ENCODE measurements at places on chromosomes 7 and 10.

DNA sequence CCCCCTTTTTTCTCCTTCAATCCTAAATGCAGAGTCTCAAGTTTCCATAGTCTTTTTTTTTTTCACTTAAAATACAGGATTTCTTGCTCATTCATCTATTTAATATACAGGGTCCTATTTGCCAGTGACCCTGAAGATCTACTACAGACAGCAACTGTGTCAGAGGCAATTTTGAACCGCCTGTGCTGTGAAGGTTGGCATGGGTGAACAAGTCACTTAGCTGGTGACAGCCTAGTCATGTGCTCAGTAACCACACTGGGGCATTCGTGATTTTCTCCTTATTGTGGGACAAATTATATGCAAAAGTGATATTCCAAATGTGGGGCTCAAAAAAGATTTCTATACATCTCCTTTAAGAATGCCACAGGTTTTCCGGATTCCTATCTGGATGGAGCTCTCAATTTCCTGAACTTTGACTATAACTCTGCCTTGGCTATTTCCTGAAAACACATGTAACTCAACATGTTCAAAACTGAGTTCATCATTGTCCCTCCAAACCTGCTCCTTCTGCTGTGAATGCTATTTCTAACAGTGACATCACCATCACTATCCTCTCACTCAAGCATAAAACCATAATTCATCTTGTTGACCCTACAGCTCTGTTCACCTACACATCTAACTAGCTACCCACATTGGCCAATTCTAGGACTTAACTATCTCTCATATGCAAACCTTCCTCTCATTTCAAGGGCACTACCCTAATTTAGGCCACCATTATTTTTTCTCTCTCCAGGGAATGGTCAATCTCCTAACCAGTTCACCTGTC, 36.7 kb downstream of the CDK6 start:
- DNase-seq = no peak

- DNase-seq = no peak
These were observed 38.7 kb upstream of the DLG5 start for GRCh38 chr10:77965294-77965693.

GRCh38 chr7:103574576-103574975, 128.6 kb upstream of the SLC26A5 start:
- no peak for DNase-seq

DNA sequence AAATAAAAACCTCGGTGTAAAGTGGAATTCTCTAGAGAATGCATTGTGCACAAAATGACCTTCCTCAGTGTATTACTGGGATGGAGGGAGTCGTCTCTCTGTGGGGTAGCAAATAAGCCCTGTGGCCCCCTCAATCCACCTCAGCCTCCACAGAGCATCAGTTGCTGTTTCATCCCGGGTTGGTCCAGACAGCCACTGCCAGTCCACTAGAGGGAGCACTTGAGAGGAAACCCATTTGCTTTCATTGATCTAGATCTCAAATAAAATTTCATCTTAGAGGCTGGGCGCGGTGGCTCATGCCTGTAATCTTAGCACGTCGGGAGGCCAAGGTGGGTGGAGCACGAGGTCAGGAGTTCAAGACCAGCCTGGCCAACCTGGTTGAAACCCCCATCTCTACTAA, 1128.7 kb downstream of the CNTNAP2 start:
- DNase-seq = no peak

DNA sequence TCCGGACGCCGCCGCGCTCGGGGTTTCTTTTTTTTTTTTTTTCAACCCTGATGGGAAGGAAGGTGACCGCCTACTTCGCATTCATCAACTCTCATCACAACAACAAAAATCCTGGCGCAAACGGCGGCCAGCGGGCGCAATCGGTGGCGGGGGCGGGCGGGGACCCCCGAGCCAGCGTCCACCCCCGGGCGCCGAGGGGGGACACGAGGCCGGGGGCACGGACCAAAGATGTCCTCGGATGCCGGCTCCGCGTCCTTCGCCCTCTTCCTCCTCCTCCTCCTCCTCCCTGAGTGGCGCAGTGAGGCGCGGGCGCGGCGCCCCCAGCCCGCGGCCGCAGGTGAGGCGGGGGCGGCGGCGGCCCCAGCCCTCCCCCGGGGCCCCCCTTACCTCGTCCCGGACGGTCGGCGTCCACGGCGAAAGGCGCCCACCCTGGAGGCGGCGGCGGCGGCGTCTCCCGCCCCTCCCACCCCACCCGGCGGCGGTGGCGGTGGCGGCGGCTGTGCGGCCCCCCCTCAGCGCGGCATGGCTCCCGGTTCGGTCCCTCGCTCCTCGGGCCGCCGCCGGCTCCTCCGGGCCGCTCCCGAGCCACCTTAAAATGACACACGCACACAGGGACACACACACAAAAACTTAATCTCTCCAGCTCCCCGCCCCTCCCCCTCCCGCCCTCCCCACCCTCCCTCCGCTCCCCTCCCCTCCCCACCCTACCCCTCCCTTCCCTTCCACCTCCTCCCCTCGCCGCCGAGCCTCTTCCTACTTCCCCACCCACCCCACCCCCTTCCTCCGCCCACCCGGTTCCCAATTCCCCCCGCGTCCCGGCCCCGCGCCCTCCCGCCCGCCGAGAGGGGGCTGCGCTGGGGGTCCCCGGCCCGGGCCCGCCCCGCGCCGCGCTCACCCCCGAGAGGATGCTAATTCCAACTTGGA, at the start of gene CTBP2:
Gene CTBP2, minus strand, starts transcription at position 632 of the 924 bp plus-strand sequence.
- no peak for DNase-seq

DNA sequence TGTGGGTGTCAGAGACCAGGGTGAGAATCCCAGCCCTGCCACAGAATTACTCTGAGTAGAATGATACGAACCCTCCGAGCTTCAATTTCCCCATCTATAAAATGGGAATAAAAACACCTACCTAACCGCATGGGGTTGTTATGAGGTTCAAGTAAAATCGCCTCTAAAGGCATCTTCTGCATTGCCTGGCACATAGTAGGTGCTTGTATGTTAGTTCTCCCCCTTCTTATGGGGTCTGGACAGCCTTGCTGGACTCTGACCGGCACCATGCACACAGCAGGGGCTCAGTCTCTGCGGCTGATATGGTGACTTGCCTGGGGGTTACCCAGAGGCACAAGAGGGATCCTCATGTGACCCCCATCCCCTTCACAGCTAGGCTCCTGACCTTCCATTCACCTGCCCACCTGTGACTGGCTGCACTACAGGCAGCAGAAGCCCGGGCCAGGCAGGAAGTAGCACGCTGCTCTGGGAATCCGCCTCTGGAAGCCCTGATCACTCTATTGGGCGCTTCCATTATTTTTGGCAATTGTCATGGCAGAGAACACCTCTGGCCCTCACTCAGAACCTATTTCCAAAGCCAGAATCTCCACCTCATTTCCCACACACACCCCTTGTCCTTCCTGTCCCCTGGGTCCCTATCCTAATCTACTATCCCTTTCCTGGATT, 6.0 kb downstream of the SH3PXD2A start:
- DNase-seq = no peak

GRCh38 chr10:101447477-101447876, 93.5 kb downstream of the BTRC start:
- no peak for DNase-seq

DNA sequence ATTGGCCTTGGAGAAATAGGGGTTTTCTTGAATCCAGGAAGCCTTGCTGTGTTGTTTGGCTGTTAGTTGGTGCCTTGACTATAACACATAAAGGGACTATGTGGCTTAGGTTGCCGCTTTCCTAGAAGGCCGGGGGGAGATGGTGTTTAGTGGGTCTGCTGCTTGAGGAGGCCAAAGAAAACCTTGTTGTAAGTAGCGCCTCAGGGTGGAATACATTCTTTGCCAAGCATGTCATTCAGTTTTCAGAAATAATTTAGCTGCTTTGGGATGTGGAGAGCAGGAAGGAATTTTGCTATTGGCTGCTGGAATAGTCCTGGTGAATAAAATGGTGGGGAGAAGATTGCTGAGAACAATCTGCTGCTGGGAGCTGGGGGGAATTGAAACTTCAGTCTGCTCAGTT, 132.9 kb upstream of the WNT16 start:
- no peak for DNase-seq

DNA sequence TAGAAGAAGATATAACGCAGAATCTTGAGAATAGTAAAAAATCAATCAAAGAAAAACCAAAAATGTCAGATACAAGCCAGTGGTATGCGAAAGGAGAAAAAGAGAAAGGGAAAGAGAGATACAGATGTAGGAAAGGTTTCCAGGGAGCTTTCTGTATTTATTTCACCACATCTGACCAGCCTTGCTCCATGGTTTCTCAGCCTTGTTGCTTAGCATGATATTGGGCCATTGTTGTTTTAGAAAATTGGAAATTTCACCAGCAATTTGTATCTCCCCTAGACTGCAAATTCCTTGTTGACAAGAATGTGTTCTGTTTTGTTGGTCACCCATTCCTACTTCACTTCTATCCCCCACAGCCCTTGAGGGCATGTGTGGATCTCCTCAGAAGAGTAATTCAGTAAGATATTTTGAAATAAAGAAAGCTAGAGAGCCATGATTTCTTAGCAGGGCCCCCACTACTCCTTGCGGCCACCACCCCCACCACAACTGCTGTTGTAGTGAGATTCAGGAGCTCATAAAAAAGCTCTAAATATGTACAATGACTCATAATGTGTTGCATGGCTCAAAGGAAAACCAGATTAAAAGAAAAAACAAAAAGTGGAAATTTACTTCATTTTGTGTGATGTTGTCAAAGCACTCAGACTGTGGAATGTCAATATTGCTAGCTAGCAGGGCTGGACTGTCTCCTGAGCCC, 138.7 kb downstream of the CHRM2 start:
- no peak for DNase-seq

GRCh38 chr10:133162178-133162909, 2.3 kb downstream of the KNDC1 start:
- no peak for DNase-seq

DNA sequence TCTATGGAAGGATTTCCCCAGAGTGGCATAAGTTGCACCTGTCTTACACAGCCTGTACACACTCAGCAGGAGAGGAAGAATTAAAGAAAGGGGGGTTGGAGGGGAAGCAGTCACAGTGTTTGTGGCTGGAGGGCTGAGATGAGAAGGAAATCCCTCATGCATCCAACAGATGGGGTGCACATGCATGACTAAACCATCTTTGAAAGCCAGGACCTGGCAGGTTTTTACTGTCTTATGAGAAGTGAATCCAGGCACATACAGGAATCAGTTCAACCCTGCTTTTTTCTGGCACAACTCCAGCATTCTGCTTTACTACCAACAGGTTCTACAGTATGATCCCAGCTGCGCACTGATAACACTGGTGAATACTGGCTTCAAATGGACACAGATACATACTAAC, 107.7 kb downstream of the CACNA2D1 start:
- no peak for DNase-seq

- no peak for DNase-seq
These were observed 115.0 kb downstream of the DGKB start for GRCh38 chr7:14787551-14787950.

GRCh38 chr7:50713123-50713965, 69.4 kb downstream of the GRB10 start:
- DNase-seq = no peak

DNA sequence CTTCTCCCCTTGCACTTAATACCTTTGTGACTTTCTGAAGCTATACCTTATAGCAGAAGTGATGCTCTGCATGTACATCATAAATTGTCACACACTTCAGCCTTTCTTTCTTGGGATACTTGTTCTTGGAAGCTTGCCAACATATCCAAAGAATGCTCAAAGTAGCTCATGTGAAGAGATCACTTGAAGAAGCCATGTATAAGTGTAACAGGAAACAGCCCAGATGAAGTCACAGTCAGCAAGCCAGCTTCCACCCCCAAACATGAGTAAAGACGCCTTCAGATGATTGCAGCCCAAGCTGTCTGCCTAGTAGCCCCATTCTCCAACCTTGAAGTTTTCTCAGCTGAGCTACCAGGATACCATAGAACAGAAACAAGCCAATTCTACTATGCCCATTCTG, 50.9 kb downstream of the DGKB start:
- no peak for DNase-seq

- DNase-seq = no peak
These were observed 120.1 kb upstream of the CHST15 start for GRCh38 chr10:124213471-124213870.

- peak; percentile 30 for DNase-seq
These were observed 11.1 kb downstream of the C7orf57 start for GRCh38 chr7:48046458-48046857.

GRCh38 chr10:132865171-132865631, 77.2 kb downstream of the CFAP46 start:
- DNase-seq = no peak

GRCh38 chr10:66834802-66835201, 91.0 kb upstream of the LRRTM3 start:
- DNase-seq = no peak

GRCh38 chr7:142796001-142796500, 25.3 kb downstream of the PRSS2 start:
- DNase-seq = no peak

DNA sequence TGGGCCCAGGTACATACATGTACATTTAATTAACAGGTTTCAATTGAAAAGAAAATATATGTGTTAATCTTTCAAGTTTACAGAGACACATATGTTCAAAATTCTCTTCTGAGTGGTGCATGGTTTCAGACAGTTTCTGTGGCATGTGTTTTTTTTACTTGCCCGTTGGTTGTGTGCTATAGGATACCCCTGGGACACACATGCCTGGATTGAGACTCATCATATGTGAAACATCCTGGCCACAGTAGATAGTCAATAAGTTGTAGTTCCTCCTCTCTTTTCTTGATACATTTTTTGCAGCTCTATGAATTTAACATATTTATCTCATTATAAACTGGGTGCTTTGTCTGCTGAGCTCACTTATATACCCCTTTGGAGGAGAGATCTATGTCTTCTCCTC, 207.8 kb upstream of the CTBP2 start:
- DNase-seq = no peak

DNA sequence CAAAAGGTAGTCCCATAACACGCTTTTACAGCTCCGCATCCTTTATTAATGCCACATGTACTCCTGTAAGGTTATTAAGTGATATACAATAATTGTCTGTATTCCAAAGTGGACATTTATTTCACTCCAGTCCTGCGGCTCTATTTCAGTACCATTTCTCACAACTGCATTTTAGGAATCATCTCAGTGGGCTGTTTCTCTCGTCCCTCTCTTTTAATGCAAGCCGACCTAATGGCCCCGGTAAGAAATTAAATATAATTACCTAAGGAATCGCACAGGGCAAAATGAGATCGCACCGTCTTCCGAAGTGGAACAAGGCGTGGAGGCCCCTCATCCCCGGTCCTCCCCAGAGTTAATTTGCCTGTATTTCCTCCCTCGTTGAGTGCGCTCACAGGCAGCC, 216.5 kb downstream of the RAB11FIP2 start:
- DNase-seq = no peak

DNA sequence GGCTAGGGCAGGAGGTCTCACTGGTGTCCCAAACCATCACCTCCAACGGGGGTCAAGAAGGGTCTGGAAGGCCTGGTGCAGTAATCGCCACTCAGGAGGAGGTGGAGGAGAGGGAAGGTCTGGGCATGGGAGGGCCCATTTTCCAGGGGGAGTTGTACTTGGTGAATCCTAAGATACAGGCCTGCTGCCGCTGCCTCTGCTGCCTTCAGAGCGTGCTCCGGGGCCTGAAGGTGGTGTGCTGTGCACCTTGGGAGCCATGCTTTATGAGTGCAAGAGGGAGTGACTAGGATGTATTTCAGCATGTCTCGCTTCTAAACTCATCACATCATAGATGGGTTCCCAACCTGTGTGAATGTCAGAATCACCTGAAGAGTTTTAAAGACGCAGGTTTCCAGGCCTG, 78.2 kb downstream of the GLRX3 start:
- DNase-seq = no peak

- DNase-seq = no peak
These were observed 10.2 kb downstream of the PRLHR start for GRCh38 chr10:118585234-118585633.
